ENCODE measurements at places on chromosomes 6 and 20.

DNA sequence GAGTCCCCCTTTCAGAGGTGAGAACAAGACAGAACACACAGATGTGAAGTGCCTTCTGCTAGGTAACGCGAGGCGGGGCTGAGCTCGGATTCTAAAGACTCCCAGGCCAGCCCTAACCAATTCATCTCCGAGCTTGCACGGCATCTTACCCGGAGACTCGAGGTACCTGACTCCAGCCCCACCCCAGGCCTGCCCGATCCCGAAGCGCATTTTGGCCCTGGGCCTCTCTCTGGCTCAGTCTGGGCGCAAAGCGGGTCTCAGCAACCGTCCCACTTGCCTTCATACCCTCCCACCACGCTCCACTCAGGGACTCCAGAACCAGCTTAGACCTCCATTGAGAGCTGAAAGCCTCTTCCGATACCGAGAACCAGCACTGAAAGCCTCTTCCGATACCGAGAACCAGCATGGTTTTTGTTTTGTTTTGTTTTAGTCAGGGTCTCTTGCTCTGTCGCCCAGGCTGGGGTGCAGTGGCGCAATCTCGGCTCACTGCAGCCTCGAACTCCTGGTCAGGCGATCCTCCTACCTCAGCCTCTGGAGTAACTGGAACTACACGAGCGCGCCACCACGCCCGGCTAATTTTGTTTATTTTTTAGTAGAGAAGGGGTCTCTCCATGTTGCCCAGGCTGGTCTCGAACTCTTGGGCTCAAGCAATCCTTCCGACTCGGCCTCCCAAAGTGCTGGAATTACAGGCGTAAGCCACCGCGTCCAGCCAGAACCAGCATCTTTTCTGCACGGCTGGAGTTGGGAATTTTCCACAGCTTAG, 557 bp upstream of the DYNLRB1 start:
- DNase-seq = peak; percentile 84

DNA sequence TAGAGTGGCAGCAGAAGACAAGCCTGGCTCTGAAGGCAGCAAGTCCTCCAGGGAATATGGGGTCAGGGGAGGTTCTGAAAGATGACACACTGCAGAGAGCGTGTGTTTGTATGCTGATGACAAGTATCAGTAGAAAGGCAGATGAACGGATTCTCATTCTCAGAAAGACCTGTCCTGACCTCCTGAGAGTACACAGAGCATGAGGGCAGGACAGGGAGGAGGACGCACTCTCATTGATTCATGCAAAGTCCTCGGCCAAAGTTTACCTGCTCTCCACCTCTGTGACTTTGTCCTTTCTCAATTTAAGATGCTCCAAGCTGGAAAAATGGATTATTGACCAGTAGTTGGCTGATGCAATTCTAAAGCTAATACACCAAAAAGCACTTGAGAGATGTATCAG, 156.7 kb downstream of the LPA start:
- DNase-seq = no peak

DNA sequence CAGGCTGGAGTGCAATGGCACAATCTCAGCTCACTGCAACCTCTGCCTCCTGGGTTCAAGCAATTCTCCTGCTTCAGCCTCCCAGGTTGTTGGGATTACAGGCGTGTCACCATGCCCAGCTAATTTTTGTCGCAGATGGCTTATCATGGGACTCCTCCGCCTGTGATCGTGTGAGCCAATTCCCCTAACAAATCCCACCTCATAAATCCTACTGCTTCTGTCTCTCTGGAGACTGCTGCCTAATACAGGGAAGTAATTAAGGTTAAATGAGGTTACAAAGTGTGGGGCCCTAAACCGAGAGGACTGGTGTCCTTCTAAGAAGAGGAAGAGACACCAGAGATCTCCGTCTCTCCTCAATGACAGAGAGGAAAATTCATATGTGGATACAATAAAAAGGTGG, 52.0 kb downstream of the TRPC4AP start:
- DNase-seq = no peak

DNA sequence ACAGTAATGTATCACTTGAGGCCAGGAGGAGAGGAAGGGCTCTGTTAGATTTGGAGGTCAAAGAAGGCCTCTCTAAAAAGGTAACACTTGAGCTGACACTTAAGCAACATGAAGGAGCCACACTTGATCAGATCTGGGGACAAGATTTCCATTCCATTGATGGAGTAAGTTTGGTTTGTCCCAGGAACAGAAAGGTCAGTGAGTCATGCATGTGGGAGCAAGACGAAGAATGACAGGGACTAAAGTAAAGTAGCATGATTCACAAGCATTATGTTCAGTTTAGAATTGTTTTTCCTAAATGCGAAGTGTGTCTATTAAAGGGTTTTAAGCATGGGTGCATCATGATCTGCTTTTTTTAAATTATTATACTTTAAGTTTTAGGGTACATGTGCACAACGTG, 47.4 kb downstream of the COL21A1 start:
- DNase-seq = no peak

GRCh38 chr20:52439375-52439774, 247.8 kb upstream of the ZFP64 start:
- DNase-seq = no peak

DNA sequence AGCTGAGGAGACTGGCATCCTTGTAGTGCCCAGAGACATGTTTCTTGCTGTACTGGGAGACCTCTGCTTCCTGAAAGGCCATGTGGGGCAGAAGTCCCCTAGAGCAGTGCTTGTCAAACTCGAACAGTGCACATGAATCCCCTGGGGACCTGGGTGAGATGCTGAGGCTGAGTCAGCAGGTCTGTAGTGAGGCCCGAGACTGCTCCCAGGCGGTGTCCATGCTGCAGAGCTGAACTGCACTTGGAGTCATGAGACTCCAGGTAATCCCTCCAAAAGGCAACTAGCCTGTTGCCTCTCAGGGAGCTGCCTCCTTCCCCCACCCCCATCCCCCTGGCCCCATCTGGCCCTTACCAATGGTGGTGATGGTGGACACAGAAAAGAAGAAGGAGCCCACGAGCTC, 3.7 kb downstream of the KCNK17 start:
- no peak for DNase-seq

GRCh38 chr6:110885526-110885925, 10.9 kb downstream of the AMD1 start:
- no peak for DNase-seq

DNA sequence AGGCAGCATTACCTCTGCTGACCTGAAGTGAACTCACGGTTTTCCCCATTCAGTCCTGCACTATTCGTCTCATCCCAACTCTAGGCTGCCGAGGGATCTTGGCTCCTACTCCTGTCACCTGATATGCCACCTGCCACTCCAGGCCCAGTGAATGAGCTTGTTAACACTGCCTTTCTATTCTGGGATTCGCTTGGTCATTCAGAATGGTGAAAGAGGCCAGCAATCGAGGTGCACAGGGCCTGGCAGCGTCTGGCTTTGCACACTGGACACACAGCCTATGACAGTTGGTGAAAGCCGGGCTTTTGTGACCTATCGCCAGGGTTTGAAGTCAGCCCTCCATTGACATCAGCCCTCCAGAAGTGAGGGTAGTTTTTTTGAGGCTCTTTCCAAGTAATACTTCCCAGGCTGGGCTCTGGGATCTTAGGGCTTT, 59.3 kb upstream of the MYL9 start:
- DNase-seq = no peak

- no peak for DNase-seq
Measured at GRCh38 chr6:149397384-149397783, 2.7 kb upstream of the SUMO4 start.

GRCh38 chr6:113115196-113115595, 741.9 kb upstream of the MARCKS start:
- DNase-seq = no peak

DNA sequence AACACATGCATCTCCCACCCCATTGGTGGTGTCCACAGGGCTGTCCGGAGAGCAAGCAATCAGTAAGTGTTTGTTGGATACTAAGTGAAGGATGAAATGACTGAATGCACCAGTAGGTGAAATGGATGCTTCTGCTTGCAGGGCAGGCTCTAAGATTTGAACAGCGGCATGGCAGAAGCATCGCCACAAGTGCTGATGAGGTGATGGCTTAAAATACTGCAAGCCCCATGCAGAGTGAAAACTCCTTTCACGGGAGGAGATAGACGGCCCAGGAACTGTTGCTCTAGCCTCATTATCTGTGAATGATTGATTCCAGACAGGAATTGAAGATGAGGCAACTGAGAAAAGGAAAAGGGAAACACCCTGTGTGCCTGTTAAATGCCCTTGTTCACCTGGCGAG, 158.9 kb downstream of the LY86 start:
- DNase-seq = no peak

DNA sequence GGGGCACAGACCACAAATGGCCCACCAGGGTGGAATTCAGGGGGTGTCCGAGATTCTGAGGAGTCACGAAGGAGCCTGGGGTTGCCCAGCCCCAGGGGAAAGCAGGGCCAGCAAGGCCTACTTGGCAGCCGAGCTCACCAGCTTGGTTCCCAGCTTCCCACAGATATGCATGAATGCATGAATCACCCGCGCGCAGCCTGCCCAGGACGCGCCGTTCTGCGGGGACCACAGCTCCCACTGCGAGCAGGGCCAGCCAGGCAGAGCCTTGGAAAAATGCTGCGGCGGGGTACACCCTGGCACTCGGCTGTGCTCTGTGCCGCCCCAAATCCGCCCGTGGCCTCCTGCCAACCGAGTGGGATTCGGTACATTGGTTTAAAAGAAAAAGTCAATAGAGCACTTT, 211.0 kb downstream of the NFATC2 start:
- DNase-seq = no peak

DNA sequence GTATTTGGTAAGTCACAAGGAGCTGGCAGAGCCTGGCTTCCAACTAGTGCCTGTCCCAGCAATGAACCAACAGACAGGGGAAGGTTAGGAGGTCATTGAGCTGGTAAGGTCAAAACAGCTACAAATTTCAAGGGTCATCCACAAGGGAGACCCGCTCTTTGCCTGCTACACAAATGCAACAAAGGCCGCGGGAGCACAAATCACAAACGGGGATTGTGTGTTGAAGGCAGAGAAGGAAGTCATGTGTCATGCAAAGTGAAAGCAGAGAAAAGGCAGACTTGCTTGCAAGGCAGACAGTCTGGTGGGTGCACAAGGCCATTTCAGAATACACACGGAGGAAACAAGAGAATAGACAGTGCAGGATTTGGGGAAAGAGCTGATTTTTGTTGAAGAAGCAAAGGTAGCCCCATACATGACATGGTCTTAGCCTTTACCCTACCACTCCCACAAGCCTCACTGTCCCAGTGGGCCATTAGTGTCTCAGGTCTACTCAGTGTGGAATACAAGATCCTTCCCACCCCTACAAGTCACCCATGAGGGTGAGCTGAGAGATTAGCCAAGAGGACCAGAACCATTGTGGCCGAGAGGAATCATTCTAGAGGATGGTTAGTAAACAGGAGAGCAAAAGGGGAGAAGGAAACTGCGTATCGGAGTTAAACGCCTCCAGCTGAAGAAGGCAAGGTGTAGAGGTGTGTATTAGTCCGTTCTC, 18.1 kb upstream of the SAMHD1 start:
- peak; percentile 27 for DNase-seq

DNA sequence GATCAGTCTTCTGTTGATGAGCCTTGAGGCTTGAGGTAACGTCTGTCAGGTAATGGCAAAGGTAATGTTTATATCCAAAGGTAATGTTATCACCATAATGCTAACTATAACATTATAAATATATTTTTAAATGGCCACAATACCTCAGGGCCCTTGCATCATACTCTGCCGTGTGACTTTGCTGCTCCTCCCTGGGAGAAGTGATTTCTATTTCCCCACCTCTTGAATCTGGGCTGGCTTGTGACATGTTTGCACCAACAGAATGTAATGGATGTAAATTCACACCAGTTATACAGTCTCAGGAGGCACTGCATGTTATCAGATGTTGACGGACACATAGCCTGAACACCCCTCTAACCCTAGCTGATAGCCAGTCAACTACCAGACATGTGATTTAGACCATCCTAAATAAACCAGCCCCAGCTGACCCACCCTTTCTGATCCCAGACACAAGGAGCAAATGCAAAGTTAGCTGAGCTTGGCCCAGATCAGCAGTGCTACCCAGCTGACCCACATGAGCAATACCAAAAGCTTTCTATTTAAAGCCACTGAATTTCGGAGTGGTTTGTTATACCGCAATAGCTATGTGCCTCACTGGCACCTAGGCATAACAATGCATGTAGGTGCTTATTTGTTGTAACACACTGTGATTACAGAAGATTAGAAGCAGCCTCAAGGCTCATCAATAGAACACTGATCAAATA, 93.8 kb upstream of the SIRPA start:
- no peak for DNase-seq

- no peak for DNase-seq
Measured at GRCh38 chr6:41954668-41955067, 13.1 kb upstream of the CCND3 start.

- no peak for DNase-seq
Measured at GRCh38 chr6:2589171-2589661, 161.5 kb downstream of the MYLK4 start.

GRCh38 chr20:44247131-44247571, at the start of gene GDAP1L1:
TSS of gene GDAP1L1 (plus strand) at chr20:44247308. CDS start at chr20:44247335, 27 bp downstream.
- DNase-seq = no peak

- no peak for DNase-seq
Measured at GRCh38 chr6:168535711-168536110, 94.7 kb downstream of the SMOC2 start.

GRCh38 chr20:35091816-35092523, 637 bp downstream of the TRPC4AP start:
- DNase-seq = no peak

DNA sequence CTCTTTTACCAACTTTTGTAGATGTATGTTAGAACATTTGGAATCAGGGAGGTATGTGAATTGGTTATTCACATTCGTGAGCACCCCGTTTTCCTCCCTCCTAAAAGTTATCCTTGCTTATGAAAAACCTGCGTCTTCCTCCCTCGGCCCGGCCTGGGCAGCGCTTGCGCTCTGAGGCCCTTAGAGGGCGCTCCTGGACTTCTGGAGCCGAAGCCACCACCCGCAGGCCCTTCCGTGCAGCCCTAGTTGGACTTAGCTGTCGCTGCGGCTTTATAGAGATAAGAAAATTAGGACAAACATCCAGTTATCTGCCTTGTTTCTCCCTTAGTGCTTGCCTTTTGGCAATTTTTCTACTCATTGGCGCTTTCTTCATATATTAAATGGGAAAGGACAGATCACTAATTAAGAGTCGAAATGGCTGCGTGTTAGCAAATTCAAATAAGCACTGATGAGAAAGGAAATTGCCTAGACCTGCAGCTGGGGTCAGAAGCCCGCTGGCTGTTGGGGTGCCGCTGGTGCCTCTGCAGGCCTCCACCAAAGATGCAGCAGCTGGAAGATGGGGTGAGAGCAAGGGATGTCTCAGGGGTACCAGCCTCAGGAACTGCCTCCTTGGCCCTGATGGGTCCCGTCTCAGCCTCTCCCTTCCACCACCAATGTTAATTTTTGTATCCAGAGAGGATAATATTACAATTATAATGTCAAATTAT, 5.2 kb downstream of the FNDC1 start:
- peak; percentile 78 for DNase-seq

DNA sequence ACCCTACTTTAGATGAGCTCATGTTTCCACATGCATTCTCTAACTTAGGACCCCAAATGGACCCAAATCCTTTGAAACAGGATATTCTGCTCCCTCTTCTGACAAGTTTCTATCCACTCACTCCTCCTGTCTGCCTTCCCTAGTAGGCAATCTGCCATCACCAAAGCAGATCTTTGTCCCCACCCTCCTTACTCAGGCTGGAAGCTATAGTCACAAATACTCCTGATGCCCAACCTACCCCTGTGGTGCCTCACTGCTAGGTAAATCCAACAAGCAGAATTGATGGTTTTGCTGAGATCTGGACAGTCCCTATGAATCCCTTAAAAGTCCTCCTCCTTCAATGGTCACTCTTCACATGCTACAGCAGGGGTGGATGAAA, 21.7 kb downstream of the ELOVL5 start:
- DNase-seq = no peak

GRCh38 chr6:1849691-1850090, 240.0 kb downstream of the FOXC1 start:
- DNase-seq = no peak
